Activated T-cell treated with anti-CD3 and anti-CD28 coated beads, Interleukin-2, amount 50 U/mL, for 72 hours (primary cell): ENCODE measurements at places on chromosomes 6 and 20. TPM values are rescaled to one million over a fixed set of nuclear protein-coding genes. Genes with fewer than 3 reads are reported as not detected.

DNA sequence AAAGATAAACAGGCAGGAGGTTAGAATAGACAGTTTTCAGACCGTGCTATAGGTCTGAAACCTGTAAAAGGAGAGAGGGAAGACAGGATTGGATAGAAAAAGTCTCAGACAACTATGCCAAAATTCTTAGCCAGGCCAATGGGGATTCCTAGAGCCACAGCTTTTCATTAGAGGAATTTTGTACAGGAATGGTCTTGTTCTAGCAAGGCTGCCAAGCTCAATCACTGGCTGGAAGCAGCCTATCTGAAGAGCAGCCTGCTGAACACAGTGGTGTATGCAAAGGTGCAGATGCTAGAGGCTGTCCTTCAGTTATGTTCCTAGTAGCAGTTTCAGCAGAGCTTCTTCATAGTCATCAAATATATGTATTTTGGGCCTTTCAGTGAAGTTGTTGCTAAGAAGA, 313.1 kb downstream of the GRIK2 start:
- DNase-seq, result no peak

- no peak for DNase-seq
Observed at GRCh38 chr20:49852522-49853080, 40.0 kb downstream of the SLC9A8 start.

CDH26 gene
- 2.4 TPM for total RNA-seq

ATP6V1G2 gene
- total RNA-seq, result 4.1 TPM

- no peak for DNase-seq
Observed at GRCh38 chr6:8082954-8083858, 19.0 kb upstream of the BLOC1S5 start.

DNA sequence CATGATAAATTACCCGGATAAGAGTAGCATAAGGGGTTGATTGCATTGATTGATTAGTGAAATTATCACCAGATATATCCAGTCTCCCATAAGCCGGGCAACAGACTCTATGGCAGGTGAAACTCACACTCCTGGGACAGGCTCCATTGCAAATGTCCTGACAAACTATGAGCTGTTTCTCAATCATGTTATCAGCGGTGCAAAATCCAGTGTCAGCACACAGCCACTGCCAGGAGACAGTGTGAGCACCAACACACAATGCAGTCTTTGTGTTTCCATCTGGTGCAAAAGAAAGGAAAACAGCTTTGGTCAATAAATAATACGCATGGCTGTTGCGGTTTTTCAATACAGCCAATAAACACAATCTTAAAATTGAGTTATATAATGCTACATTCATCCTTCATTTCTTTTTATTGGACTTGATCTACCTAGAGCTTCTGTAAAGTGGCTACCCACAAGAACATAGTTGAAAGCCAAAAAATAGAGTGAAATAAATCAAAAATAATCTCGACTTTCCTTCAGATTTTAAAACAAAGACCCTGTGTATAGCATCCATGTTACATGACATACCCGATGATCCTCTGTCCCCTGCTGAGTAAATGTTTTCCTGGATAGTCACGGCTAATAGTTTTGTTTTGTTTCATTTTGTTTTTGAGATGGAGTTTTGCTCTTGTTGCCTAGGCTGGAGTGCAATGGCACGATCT, 64.3 kb upstream of the AFDN start:
- no peak for DNase-seq

- peak; percentile 98 for DNase-seq
Observed at GRCh38 chr6:155314092-155314772, at the start of gene TFB1M. Gene TFB1M (minus strand): TSS chr6:155314484. CDS start chr6:155314428, 56 bp downstream.

- DNase-seq, result no peak
Observed at GRCh38 chr20:59802471-59803221, 130.8 kb downstream of the SYCP2 start.

GJA10 gene
- not detected for total RNA-seq

SLC52A3 gene
- total RNA-seq, result not detected

DNA sequence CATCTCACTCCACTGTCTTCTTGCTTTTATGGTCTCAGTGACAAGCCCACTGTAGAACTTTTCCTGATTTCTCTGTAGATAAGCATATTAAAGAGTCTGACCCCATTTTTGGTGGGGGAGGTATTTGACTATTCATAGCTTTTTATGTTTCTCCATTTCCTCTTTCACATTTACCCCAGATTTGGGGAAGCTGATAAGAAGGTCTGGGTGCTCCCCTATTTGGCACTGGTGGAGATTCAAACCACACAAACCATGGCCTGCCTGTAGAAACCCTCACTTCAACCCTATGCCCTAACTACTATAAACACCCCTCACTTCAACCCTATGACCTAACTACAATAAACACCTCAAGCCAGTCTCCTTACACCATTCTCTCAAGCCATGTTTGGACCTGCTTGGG, 196.2 kb upstream of the SYNDIG1 start:
- DNase-seq, result no peak

CAGE1 gene
- 0.31 TPM for total RNA-seq

TOX2 gene
- total RNA-seq, result 17.5 TPM

SMOC2 gene
- total RNA-seq, result not detected

DNA sequence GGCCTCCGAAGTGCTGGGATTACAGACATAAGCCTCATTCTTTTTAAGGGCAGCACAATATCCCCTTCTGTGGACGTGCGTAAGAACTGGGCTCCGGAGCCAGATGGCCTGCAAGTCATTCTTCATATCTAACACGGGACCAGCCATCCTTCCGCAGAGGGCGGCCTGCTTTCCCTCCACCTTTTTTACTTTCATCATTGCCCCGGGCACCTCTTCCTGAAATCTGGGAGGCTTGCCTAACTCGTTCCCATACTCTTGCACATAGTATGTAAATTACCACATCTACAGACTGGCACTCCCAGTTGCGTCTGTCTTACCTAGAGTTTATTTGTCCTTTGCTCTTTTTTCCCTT, 29.9 kb upstream of the SLC23A2 start:
- no peak for DNase-seq

- DNase-seq, result no peak
Observed at GRCh38 chr6:68779366-68779765, 144.3 kb downstream of the ADGRB3 start.

STK38 gene
- 30.7 TPM for total RNA-seq

DNA sequence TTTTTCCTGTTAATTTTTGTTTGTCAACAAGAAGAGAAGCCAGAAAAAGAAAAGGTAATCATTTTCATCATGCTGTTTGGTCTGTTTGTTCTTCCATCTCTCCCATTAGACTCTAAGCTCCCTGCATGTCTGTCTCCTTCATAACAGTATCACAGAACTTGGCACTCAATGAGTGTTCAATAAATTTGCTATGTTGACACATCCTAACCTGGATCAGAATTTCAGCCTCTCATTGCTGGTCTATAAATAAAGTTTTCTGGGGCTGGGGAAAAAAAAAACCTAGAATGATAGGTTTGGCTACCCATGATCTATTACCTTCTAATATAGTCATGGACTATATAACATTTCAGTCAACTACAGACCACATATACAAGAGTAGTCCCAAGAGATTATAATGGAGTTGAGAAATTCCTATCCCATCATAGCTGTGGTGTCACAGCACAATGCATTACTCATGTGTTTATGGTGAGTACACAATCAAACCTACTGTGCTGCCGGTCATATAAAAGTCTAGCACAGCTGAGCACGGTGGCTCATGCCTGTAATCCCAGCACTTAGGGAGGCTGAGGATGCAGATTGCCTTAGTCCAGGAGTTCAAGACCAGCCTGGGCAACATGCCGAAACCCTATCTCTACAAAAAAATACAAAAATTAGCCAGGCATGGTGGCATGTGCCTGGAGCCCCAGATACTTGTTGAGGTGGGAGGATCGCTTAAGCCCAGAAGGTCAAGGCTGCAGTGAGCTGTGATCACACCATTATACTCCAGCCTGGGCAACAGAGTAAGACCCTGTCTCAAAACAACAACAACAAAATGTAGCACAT, 5.9 kb downstream of the NUDT3 start:
- no peak for DNase-seq

DNA sequence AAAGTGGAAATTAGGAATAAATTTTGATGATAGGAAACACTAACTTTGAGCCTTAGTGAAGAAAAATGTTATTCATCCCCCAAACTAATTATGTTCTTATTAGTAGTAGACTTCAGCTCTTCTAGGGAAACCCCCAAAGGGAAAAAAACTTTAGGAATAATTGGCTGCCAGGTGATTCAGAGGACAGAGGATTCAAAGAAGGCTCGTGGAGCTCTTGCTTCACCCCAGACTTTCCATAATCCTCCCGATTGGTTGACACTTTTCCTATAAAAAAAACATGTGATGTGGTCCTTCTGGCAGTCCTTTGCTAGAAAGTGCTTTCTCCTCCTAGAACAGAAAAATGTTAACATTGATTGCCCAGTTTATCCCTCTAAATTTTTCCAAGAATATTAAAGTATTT, 5.6 kb upstream of the CCDC170 start:
- no peak for DNase-seq

GRCh38 chr6:158290040-158290439, 22.2 kb upstream of the TULP4 start:
- no peak for DNase-seq

- no peak for DNase-seq
Observed at GRCh38 chr6:7000825-7001777, 106.7 kb upstream of the RREB1 start.
